ENCODE measurements at places on chromosomes 3 and 15.

- DNase-seq, result no peak
Measured at GRCh38 chr3:194382892-194383223, 13.3 kb upstream of the LRRC15 start.

DNA sequence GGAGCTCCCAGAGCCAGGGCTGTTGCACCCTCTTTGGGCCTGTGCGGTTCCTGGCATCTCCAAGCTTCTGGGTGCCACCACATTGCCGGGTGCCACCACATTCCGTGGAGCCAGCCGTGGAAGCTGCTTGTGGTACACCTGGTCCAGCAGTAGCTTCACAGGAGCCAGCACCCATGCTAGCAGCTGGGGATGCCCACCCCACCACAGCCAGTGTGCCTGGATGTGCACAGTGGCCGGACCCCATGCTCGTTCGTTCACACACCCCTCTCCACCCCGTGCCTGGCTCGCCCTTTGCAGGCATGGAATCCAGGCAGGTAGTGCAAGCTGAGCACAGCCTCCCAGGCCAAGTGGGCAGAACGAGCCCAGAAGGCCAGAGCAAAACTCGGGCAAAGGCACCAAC is 1029.8 kb upstream of the GBE1 start:
- no peak for DNase-seq

GRCh38 chr15:49036650-49037545 is 9.3 kb downstream of the SECISBP2L start:
- no peak for DNase-seq

DNA sequence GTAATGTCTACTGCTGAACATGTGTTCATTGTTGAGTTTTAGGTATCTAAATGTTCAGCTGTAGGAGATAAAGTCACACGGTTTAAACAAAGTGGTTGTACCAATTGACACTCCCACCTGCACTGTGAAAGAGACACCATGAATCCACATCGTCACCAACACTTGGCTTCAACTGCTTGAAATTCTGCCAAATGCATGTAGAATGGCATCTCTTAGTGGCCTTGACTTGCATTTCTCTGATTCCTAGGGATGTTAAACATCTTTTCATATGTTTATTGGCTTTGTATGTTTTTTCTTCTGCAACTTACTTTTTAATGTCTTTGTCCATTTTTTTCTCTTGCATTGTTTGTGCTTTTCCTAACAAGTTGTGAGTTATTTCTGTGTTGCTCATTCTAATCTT is 43.4 kb downstream of the RPLP1 start:
- DNase-seq, result no peak
